ENCODE measurements at places on chromosomes 2 and 18.

GRCh38 chr2:221389904-221390303 is 182.2 kb downstream of the EPHA4 start:
- DNase-seq: no peak

DNA sequence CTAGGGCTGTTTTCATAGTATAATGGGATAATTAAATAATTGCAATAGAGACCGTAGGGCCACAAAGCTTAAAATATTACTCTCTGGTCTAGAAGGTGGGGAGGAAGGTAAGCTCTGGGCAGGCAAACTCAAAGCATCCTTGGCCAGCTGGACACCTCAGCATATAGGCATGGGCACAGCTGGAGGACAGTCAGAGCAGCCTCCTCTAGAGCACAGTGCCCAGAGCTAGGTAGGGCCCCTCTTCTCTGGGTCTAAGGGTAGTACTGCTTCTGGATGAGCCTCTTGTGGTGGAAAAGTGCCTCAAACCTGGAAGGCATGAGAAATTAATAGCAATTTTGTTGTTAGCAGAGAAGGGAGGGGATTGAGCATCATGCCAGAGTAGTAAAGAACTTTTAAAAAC is 291.3 kb upstream of the FBXO11 start:
- DNase-seq: no peak

GRCh38 chr2:33707312-33707711 is 108.2 kb upstream of the FAM98A start:
- no peak for DNase-seq

GRCh38 chr18:69647702-69648101 is 247.0 kb downstream of the DOK6 start:
- DNase-seq: no peak

DNA sequence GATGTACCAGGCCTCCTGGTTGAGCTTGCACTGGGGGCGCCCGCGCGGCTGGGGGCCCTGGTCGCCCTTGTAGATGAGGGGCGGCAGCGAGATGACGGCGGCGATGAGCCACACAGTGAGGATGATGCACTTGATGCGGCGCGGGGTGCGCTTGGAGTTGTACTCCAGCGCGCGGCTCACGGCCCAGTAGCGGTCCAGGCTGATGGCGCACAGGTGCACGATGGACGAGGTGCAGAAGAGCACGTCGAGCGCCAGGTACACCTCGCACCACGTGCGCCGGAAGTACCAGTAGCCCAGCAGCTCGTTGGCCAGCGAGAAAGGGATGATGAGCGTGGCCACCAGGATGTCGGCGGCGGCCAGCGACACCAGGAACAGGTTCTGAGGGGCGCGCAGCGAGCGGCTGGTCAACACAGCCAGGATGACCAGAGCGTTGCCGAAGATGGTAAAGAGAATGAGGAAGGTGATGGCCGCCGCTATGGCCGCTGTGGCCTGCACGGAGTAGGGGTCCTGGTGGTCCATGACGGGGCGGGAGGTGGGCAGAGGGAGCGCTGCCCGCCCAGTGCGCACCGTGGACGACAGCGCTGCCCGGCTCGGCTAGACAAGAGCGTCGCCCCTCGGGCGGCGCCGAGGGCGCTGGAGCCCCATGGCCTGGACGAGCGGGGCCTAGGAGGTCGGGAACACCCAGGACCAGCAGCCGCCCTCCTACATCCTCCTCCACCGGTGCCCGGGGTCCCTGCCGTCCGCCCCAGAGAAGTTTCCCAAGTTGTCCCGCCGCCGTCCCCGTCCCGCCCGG is 544 bp downstream of the ADRA2B start:
- DNase-seq: peak; percentile 27

GRCh38 chr2:86704459-86704971 is 15.6 kb upstream of the RMND5A start:
- no peak for DNase-seq

- DNase-seq: no peak
Measured at GRCh38 chr18:79458917-79459803, 63.4 kb downstream of the NFATC1 start.

DNA sequence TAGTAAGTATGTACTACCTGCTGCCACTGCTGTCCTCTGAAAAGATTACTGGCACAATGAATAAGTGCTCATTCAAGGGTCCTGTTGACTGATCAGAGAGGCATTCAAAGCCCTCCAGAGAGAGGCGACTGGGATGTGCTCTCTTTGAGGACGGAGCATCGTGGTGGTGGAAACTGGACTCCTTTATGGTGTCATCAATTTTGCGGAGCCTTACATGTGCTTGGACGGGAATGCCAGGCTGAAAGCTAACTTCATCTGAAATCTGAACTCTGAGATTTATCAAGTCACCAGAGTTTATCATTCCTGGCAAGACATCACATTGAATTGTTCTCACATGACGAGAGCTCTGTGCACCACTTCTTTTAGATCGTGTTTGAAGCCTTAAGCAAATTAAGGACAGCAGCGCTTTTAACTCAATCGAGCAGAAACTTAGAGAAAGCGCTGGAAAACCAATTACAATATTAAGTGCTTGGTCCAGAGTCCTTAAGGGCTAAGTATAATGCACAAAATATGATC is 138.3 kb downstream of the NCK2 start:
- no peak for DNase-seq

DNA sequence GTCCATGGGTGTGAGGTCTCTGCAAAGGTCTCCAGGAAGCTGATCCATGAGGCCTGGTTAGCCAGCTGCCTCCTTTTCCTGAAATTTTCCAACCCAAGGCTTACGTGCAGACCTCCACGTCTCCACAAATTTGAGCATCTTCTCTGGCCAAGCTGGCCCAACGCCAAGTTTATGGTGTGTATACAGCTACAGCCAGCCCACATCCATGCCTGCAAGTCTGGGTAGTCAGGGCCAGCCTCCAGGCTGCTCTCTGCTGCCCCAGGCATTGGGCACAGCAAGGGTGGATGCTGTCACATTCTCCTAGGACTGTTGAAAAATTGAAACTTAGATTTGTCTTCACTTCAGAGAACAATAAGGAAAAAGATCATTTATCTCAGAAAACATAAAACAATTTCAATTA is 525.5 kb upstream of the CHAC2 start:
- no peak for DNase-seq

- no peak for DNase-seq
Measured at GRCh38 chr2:71212336-71212735, 14.6 kb downstream of the PAIP2B start.

DNA sequence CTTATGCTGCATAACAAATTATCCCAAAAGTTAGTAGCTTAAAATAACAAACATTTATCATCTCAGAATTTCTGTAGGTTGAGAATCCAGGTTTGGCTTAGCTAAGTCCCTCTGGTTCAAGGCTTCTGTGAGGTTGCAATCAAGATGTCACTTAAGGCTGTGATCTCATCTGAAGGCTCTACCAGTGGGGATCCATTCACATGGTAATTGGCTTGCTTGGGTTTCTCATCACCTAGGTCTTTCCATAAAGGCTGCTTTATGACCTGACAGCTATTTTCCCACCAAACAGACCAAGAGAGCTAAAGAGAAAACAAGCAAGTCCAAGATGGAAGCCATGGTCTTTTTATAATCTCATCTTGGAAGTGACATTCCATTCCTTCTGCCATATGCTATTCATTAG is 137.3 kb downstream of the DTNA start:
- no peak for DNase-seq

DNA sequence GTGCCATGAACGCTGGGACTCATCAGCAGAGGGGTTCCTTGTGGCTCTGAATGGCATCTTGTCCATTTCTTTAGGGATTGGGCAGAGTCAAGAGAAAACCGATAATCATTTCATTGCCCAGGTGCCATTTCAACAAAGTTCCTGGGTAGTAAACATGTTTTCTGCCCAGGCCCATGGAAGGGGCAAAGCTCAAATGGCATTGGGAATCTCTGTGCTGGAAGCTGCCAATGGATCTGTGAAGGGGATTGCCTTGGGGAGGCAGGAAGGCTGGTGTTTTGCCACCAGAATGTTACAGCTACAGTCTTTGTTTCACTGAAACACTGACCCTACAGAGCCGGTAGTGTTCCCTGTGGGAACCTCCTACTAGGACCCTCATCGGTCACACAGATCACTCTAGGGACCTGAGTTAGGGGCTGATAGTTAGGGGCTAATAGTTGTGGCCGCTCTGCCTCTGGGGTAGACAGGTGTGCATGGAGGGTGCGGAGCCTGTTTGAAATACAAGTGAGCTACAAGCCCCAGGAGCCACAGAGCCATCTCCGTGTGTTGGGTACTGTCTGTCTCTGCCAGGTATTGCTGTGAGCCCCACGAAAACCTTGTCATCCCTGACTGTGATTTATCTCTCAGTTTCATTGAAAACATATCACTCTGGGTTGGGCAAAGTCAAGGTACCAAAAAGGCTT is 224.4 kb upstream of the COPS8 start:
- no peak for DNase-seq

DNA sequence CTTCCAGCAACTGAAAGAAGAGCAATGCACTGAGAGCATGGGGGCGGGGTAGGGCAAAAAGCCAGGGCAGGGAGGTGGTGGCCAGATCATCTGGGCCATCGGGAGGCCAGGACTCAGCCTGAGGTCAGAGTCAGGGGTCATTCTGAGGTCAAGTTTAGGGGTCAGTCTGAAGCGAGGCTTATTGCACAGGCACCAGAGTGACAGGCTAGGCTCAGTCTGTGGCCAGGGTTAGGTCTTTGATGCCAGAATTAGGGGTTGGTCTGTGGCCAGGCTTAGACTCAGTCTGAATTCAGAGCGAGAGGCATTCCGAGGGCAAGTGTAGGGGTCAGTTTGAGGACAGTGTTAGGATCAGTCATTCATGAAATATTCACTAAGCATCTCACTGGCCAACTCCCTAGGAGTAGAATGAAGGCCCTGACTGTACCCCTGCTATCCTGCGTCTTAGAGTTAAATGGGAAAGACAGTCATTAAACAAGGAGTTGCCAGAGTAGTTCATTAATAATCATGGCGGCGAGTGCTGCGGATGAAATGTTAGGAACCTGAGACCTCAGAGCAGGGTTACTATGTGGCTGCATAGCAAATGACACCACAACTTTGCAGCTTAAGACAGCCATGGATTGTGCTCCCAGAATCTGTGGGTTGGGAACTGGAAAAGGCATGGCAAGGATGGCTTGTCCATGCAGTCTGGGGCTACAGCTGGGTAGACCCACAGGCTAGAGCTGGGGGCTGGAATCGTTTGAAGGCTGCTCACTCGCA is 198.7 kb downstream of the CYP26B1 start:
- DNase-seq: no peak

DNA sequence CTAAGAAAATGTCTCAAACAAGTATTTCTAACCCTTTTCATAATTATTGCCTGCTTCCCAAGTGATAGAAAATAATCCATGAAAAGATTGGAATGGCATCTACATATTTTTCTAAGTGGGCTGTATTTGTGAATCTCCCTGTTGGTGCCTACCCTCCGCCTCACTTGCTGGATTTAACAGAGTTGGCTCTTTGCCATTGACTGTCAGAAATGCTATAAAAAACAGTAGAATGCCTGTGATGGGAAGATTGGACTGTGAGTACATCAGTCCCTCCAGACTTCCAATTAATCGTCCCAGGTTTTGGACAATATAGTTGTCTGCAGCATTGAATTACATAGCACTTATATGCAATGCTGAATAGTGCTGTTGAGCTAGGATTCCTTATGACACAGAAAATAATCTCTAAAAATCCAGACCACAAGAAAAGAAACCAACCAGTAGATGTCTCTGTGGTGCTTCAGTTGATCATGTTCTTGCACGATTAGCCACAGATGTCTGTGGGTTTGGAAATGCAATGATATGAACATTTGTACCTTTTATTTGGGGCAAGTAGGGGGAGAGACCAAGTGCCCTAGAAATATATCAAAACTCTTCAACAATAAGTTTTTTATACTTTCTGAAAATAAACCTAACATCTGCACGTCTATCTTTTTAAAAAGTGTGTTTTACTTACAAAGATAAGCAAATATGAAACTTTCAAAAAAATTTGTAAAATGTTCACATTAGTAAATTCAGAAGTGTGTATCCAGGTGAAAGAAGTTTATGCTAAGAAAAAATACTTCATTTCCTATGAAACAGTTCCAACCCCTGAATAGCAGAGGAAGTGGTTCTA is 88.5 kb downstream of the DYNAP start:
- DNase-seq: no peak

DNA sequence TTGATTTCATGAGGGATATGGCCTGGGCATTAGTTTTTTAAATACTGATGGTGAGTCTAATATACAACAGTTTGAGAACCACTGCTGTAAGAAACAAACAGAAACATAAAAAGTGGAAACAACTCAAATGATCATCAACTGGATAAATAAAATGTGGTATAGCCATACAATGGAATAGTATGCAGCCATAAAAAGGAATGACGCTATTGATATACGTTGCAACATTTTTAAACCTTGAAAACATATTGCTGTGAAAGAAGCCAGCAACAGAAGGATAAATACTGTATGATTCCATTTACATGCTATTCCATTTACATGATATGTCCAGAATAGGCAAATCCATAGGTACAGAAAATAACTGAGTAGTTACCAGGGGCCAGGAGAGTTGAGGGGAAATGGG is 6.5 kb downstream of the NFE2L2 start:
- no peak for DNase-seq

- DNase-seq: no peak
Measured at GRCh38 chr2:20544153-20544747, 97.4 kb downstream of the RHOB start.

GRCh38 chr18:61755555-61755954 is 137.3 kb downstream of the RNF152 start:
- DNase-seq: no peak

GRCh38 chr2:227020416-227020815 is 143.6 kb downstream of the COL4A4 start:
- no peak for DNase-seq

DNA sequence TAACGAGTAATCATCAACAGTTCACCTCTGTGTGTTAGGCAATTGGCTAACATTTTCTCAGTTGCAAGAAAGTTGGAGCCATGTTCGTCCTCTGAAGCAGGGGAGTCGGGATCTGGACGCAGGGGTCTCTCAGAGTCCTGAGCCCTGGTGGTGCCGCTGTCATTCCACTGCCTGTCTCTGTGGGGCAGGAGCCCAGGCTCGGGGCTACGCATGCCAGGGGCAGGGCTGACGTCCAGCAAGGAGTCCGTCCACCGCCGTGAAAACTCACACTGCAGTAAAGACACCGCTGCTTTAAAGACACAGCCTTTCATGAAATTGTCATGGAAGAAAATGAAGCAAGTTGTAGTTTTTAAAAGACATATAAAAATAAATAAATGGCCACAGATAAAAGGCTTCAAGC is 571.1 kb upstream of the SOX11 start:
- no peak for DNase-seq

DNA sequence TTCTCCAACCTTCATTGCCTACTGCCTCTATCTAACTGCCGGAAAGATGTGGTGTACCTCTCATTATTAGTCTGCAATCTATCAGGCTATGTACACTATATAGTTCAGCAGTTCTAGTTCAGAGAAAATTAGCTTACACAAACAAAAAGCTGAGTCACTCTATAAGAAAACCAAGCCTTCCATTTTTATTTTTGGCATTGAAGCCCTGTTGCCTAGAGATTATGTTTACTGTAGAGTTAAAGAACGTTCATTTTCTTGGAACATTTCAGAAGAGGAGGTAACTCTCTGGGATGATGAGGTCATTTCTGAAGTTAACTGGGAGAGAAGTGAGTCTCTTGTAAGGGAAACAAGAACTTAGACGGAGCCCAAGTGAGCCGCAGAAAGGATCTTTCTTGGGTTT is 133.5 kb downstream of the FAM124B start:
- DNase-seq: no peak

Data from CD8-positive, alpha-beta memory T cell (primary cell).